SJSA1 (cell line): ENCODE measurements at places on chromosomes 3 and 15.

DNA sequence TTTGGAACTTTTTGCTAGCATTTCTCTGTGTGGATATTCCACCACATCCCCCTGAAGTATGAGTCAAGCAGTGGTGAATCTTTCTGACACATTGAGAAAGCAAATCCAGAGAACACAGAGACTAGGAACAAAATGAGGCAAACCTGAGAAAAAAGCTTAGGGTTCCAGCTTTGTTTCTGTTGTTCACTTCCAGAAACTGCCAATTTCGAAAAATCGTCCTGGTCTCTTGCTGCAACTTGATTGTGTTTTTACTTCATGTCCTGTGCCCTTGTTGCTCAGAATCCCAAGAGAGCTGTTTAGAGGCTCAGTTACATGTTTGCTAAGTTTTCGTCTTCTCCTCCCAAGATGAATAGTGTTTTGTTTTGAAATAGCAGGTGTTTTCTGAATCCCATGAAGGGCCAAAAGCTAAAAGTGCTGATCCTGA, 13.7 kb downstream of the MAP2K1 start:
- H3K27me3 ChIP-seq: no peaks in the 10 kb centered on the region
- no peak overlapping the region for H3K4me3 ChIP-seq
- H3K36me3 ChIP-seq: peaks cover 12% of the 10 kb centered on the region
- DNase-seq: no peak
- H3K27ac ChIP-seq: no peak overlapping the region

DNA sequence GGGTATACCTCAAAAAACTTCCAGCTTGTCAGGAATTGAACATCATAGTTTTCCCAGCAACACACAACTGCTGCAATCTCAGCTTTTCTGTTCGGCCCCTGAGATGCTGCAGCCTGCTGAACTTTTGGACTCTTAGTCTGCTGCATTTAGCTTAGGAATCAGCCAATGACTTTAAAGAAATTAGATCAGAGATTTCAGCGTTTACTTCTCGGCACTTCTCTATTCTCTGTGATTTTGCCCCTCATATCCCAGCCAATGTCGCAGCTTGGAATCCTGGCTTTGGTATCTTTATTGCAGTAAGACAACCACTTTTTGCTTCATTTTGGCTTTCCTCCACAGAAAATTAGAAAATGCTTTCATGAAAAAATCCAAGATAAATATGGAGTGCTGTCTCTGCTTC, 86.3 kb upstream of the MCTP2 start:
- H3K27me3 ChIP-seq: no peaks in the 10 kb centered on the region
- H3K4me1 ChIP-seq: no peaks in the 10 kb centered on the region
- H3K36me3 ChIP-seq: no peaks in the 10 kb centered on the region
- H3K4me3 ChIP-seq: no peak overlapping the region
- no peak overlapping the region for H3K27ac ChIP-seq

GRCh38 chr3:87088993-87089841, 98.3 kb upstream of the VGLL3 start:
- peak overlapping the region; percentile 90 for H3K27ac ChIP-seq
- no peaks in the 10 kb centered on the region for H3K36me3 ChIP-seq
- DNase-seq: peak; percentile 71
- H3K4me3 ChIP-seq: peak overlapping the region; percentile 51

GRCh38 chr3:171966533-171967136, 72.7 kb upstream of the FNDC3B start:
- H3K27ac ChIP-seq: peak overlapping the region; percentile 85

GRCh38 chr15:38689522-38689921, 124.9 kb upstream of the RASGRP1 start:
- H3K27ac ChIP-seq: no peak overlapping the region
- no peak overlapping the region for H3K4me3 ChIP-seq
- H3K36me3 ChIP-seq: no peaks in the 10 kb centered on the region
- no peak for DNase-seq
- H3K27me3 ChIP-seq: no peaks in the 10 kb centered on the region
- no peaks in the 10 kb centered on the region for H3K4me1 ChIP-seq

GRCh38 chr15:48283396-48284145, 47.7 kb upstream of the DUT start:
- no peaks in the 10 kb centered on the region for H3K36me3 ChIP-seq
- H3K27me3 ChIP-seq: no peaks in the 10 kb centered on the region
- H3K4me1 ChIP-seq: peaks cover 7% of the 10 kb centered on the region
- no peak overlapping the region for H3K4me3 ChIP-seq
- no peak overlapping the region for H3K27ac ChIP-seq

DNA sequence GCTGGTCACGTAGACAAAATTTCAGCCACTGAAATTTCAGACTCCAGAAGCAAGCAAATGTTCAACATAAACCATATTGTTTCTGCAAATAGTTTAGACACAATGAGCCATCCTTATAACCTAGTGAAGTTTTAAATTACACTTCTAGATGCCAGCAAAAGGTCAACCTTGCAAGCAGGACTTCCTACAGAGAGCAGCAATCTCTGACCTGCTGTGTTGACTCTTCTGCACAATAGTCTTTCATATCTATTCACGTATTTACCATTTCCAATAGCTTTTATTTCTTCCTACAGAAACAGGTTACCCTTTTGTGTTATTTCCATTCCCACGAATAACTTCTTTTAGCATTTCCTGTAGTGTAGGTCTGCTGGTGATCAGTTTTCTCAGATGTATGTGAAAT, 10.6 kb downstream of the LMLN start:
- no peak overlapping the region for H3K4me3 ChIP-seq
- H3K4me1 ChIP-seq: no peaks in the 10 kb centered on the region
- no peaks in the 10 kb centered on the region for H3K27me3 ChIP-seq
- no peak overlapping the region for H3K27ac ChIP-seq

GRCh38 chr3:183517607-183518006, 37.9 kb downstream of the KLHL6 start:
- no peak overlapping the region for H3K4me3 ChIP-seq
- H3K27me3 ChIP-seq: no peaks in the 10 kb centered on the region
- H3K27ac ChIP-seq: no peak overlapping the region
- H3K36me3 ChIP-seq: no peaks in the 10 kb centered on the region
- H3K4me1 ChIP-seq: no peaks in the 10 kb centered on the region
